Activated CD8-positive, alpha-beta memory T cell treated with anti-CD3 and anti-CD28 coated beads, Interleukin-2, amount 10 ng/mL, durations not matched to agents 7 days and 5 days (primary cell): ENCODE measurements at places on chromosomes 12 and 14. TPM values are rescaled to one million over a fixed set of nuclear protein-coding genes. Genes with fewer than 3 reads are reported as not detected.

The WIF1 gene
- not detected for total RNA-seq

The AMIGO2 gene
- total RNA-seq = 11.6 TPM

The TTC9 gene
- 11.8 TPM for total RNA-seq

The GZMB gene
- total RNA-seq = 1,034 TPM

The KLRC1 gene
- total RNA-seq = 15.9 TPM

The CIROP gene
- not detected for total RNA-seq

The USP44 gene
- 13.7 TPM for total RNA-seq

GRCh38 chr14:26444822-26445221, 153.0 kb downstream of the NOVA1 start:
- DNase-seq = no peak

- no peak for DNase-seq
Observed at GRCh38 chr12:96015672-96016071, 19.5 kb upstream of the HAL start.

DNA sequence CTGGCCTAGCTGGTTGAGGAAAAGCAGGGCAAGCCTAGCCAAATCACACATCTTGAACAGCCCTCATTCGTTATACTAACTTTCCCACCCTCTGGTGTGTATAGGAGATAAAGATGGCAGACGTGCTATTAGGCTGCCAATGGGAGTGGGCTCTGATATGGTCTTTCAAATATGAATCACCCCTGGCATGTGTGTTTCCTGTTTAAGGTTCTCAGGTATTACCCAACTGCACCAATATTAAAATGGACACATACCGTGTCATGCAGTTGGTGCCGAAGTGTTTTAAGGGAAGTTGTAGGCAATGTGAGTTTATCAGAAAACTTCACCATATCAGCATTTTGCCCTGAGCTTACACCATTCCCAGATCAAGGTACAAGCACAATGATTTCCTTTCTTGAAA, 33.4 kb downstream of the CHST11 start:
- no peak for DNase-seq

- no peak for DNase-seq
Observed at GRCh38 chr12:106138357-106138632, 459 bp downstream of the NUAK1 start.

DNA sequence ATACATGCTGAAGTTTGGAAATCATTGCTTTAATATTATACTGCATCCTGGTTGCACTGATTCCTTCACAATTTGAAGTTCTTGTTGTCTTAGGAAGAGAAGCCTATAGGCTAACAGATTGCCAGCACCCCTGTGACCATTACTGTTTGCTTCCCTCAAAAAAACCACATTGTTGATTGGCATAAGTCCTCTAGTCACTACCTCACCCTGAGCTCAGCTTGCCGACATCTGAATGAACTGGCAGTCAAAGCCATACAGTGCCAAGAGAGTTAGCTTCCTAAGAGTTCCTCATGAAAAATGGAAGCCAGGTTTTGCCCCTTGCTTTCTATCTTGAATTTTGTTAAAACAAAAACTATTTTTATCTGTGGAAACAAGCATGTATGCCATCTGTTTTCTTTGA, 276.1 kb downstream of the SYT1 start:
- no peak for DNase-seq

- no peak for DNase-seq
Observed at GRCh38 chr12:122949816-122950675, 16.2 kb downstream of the ABCB9 start.

DNA sequence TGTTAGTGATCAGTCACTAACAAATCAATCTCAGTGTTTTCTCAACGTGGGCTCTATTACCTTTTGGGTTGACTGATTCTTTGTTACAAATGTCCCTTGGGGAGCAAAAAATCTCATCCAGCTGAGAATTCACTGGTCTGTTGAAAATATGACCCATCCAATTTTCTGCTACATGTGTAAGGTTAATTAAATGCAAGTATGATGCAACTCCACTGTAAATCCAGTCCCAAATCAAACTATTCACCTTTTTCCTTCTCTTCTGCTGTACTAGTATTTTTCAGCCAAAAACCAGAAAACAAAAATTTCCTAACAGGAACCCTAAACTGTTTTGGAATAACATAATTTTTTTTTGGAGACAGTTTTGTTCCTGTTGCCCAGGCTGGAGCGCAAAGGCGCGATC, 2.2 kb downstream of the ERH start:
- DNase-seq = no peak

GRCh38 chr14:90795744-90796143, 20.5 kb downstream of the TTC7B start:
- no peak for DNase-seq

DNA sequence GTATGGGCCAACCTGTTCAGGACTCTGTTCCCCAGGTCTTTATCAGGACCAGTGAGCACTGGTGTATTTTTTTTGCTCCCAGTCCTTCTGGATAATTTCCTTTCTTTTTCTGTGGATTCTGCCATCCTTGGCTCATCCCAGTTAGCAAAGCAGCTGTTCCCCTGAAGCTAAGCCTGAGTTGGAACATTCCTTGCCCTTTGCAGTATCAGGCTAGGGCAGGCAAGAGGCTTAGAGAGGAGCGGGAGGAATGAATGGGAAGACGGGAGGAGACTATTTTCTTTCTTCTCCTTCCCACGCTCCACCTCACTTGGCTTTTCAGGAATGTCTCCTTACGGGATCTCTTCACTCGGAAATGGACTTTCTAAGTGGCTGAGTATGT, 29.2 kb downstream of the ERG28 start:
- no peak for DNase-seq

DNA sequence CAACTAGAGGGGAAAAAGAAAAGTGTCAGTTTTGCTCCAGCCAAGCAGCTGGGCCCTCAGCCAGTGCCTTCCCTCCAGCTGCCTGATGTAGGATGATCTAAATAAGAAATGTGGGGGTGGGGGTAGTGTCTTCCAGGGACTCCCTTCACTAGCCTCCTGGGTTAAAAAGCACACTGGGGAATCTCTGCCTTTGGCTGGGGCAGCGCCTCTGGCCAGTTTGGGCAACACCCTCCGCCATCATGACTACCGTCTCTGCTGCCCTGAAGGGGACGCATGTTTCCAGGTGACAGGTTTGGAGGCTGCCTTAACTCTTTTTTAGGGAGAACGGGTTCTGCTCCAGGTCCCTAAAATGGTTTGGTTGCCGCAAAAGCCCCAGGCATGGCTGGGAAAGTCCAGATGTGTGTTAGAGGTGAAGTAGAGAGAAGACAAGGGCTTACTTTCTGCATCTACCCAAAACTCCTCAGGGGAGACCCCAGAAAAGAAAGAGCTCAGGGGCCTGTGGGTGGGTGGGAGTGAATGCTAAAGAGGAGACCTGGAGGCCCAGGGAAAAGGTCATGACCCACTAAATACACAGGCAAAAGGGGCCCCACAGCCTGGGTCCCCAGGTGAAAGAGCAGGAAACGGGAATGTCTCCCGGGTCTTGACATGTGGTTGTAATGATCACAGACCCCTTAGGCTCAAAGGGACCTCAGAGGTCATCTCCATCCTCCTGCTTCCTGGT, 132.8 kb upstream of the CCND2 start:
- DNase-seq = peak; percentile 38

- DNase-seq = no peak
Observed at GRCh38 chr14:22844221-22845102, 8.1 kb downstream of the MMP14 start.
